ENCODE measurements at places on chromosomes 5 and 9.

- DNase-seq = no peak
Observed at GRCh38 chr9:30995956-30996738, 1388.3 kb upstream of the ACO1 start.

GRCh38 chr5:79803007-79803406 lies 113.4 kb downstream of the CMYA5 start:
- no peak for DNase-seq

DNA sequence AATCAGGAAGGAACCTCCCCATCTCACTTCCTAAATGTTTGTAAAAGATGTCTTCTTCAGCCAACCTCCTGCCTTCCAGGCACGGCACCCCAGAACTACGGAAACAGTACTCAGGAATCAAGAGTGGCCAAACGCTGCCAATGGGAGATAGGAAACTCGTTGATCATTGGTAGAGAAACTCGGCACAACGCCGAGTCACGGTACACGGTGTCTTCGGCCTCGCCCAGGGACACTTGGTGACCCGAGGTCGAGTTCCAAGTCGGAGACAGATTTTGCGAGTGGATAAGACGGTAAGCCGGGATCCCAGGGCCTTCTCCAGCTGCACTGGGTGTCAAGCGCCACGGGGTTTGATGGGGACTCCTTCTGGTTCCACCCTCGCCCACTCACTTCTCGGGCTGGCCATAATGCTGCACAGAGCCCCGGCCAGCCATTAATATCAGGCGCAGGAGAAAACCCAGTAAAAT lies 343 bp downstream of the KIAA0825 start:
- DNase-seq = peak; percentile 88

GRCh38 chr9:4010309-4010708 lies 289.6 kb downstream of the GLIS3 start:
- DNase-seq = no peak

DNA sequence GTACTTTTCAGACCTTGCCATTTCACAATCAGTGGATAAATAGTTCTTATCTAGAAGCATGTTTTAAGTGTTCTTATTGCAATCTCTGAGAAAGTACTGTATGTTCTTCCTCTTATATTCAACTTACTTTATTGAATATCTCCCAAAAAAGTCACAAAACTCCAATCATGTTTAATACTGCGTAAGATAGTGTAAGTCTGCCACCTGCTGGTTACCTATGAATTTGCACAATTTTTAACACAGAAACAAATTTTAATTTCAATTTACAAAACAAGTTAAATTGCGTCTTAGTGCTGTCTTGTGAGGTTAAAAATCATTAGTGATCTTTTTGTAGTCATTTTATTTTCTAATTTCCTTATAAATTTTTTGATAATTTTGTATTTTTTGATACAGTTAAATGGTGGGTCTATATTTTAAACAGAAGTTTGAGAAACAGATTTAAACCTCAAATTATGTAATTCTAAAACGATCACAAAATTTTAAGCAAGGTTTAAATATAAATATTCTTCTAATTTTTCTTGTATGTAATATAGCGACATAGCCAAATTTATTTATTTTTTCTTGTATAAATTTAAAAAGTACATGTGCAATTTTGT lies 115.8 kb downstream of the EMB start:
- DNase-seq = no peak

DNA sequence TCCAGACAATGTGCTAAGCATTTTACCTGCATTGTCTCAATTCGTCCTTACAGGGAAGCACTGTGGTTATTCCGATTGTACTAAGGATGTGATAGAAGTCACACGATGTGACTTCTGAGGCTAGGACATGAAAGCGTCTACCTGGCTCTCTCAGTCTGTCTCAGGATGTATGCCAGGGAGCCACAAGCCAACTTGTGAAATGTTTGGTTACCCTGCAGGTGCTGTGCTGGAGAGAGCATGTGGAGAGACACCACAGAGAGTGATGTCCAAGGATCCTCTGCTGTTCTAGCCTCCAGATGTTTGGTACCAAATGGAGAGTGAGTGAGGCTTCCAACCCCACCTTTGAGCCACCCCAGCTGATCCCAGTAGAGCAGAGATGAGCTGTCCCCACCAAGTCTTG lies 120.1 kb upstream of the IL12B start:
- DNase-seq = no peak

- DNase-seq = no peak
Observed at GRCh38 chr5:68049053-68049713, 166.4 kb upstream of the PIK3R1 start.

- no peak for DNase-seq
Observed at GRCh38 chr5:11110128-11110527, 349.1 kb upstream of the DAP start.

GRCh38 chr5:179836225-179837019 lies 15.7 kb downstream of the SQSTM1 start:
- DNase-seq = no peak

DNA sequence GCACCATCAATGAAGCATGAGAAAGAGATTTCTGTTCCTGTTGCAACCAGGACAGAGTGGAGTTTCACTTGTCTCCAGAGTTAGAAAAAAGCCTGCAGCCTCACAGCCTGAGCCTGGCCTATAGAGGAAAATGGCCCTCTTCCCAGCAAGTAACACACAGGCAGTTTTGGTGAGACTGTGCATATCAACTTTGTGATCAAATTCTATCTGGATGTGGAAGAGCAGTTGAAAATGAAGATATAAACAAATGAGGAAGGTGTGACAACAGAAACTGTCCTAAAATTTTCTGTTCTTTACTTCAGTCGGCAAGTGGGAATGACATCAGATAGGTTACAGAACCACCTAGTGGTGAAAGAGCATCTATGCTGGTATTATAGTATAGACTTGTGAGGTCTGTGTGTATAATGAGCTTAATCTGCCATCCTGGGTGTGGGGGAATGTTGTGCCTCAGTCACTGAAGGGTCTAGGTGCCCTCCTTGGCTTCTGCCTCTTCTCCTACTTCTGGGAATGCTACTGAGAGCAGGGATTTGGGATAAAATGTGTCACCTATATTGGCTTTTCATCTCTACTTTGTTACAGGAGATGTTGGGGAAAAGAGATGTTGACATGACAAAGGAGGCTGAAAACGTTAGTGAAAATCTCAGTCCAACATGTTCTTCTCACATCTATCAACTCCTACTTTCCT lies 28.2 kb downstream of the YIPF5 start:
- no peak for DNase-seq

DNA sequence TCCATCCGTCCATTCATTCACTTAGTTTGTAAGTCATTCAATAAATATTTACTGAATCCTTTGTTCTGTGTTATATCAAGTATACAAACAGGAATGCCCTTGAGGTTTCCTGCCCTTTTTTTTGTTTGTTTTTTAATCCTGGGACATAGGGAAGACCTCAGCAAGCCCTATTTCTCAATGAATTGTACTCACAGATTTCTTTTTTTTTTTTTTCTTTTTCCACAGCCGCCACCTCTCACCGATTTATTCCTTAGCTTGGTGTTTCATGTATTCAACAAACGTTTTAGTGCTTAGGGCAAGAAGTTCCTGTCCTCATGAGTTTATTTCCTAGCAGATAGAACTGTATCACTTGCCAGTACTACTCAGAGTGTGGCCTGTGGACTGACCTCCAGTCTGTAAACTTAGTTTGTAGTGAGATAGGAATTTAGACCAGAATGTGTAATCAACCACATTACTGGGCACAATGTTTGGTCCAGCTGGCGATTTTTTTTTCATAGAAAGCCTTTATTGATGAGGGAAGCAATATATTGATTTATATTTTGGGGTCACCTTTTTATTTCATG lies 35.4 kb upstream of the C5orf47 start:
- DNase-seq = no peak

GRCh38 chr5:127011961-127012644 lies 18.3 kb downstream of the MARCHF3 start:
- DNase-seq = no peak

Measured in right cardiac atrium (tissue), 5 donors.